Renal pelvis (tissue), 12 donors: ENCODE measurements at places on chromosomes 2 and 18.

DNA sequence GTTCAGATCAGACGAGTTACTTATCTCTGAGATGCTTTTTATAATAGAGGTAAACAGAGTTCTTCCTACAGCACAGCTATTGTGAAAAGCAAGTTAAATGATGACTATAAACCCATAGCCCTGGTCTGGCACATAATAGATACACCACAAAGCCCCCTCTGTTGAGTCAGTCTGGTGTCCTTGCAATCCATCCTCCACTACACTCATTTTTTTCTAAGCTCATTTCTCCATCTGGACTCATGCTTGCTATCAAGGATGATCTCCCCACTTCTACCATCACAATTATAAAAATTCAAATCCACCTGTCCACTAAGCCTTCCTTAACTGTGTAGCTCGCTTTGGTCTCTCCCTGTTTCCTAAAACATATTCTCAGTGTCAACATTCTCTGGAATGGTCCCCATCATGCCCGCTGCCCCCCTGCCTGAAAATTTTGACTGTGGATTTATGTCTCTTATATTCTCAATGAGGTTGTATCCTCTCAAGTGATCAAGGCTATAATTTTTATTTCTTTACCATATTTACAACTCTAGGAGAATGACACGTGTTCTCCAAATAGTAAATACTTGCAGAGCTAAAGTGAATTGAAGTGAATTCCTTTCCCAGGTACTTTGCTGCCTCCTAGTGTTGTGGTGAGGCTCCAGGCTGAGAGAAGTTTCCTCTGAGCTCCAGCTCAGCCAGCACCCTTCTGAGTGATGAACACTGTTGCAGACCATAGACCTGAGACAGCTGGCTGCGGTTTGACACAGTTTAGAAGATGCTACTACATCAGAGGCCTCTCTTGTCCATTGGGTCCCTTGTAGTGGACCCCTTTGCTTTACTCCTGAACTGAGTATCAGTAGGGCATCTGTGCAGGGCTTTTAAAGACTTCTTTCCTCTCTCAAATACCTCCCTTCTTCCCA is 108.7 kb downstream of the DPP10 start:
- DNase-seq: peak; percentile 52

GRCh38 chr2:135948141-135948540 is 37.3 kb downstream of the DARS1 start:
- no peak for DNase-seq

DNA sequence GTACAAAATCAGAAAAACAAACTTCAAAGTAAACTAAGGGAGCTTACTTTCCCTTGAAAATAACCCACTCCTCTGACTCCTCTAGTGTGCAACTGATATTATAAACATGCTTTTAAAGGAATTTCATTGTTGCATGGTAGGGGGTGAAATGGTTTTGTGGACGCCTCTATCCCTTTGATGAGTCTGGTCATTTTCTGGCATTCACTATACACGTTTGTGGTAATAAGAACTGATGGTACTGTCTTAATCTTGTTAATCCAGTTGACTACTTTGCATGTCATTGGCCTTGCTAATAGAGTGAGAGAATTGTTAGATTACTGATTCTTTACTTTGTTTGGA is 2.8 kb downstream of the INSIG2 start:
- DNase-seq: no peak

GRCh38 chr2:111049792-111050640 is 70.7 kb upstream of the BCL2L11 start:
- DNase-seq: peak; percentile 66

DNA sequence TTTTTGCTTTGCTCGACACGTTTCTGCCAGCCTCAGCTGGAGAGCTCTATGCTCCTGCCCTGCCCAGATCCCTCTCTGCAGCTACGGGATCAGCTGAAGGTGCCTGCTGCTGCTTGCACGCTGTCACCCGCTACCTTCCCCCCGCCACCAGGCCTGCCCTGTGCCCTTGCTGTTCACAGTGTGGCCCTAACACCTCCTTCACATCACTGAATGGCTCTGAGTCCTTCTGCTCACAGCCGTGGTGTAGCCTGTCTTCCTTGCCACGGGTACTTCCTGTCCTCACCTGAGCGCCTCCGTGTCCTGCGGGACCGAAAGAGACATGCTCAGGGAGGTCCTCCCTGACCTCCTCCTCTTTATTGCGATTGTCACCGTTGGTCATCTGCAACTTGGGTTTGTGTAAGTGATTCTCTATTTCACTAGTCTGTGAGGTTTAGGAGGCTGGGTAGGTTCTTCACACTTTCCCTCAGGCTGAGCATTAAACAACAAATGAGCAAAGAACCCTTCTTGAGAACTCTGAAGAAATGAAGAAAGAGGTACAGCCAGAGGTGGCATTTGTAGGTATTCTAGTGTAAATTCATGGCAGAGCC is 127.5 kb downstream of the NCK2 start:
- no peak for DNase-seq

- peak; percentile 2 for DNase-seq
Observed at GRCh38 chr2:223674998-223675609, 72.9 kb upstream of the SCG2 start.

DNA sequence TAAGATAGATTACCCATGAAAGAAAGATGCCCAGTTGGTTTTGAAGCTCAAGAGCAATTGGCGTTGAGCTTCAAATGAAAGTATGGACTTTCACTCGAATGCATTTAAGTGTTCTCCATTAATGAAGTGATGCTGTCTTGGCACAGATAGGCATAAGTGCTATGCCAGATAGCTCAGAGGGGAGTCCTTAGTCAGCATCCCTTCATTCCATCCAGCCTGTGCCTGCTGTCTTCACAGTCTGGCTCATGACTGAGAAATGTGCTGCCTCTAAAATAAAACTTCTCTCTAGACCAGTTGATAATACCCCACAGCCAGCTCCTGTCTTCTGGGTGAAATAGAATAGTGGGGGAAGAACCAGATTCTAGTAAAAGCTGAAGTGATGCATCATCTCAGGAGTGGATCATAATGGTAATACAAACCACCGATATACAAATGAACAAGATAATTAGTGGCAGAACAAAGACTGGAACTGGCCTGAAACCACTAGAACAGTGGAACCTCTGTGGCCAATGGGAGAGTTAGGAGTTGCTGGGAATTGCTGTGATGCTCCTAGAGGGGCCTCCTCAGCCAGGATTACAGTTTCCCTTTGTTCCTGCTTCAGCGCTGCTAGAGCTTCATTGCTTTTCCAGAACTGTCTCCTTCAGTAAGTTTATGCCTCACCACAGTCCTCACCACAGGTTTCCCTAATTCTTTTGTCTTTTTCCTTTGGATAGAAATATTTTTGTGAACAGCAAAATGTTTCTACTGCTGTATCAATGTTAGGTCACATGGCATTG is 359.3 kb downstream of the KIAA1328 start:
- no peak for DNase-seq

GRCh38 chr2:231396058-231396821 is 730 bp downstream of the B3GNT7 start:
- DNase-seq: no peak

DNA sequence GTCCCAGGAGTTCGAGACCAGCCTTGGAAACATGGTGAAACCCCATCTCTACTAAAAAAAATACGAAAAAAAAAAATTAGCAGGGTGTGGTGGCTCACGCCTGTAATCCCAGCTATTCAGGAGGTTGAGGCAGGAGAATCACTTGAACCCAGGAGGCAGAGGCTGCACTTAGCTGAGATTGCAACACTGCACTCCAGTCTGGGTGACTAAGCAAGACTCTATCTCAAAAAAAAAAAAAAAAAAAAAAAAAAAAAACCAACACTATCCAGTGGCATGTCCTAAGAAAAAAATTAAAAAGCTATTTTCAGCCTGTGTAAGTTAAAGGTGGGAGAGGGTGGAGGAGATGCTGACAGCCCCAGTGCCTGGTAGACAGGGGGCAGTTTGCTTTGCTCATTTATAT is 32.2 kb upstream of the REL start:
- DNase-seq: no peak

- DNase-seq: peak; percentile 28
Observed at GRCh38 chr2:179410552-179411356, 146.1 kb upstream of the SESTD1 start.

DNA sequence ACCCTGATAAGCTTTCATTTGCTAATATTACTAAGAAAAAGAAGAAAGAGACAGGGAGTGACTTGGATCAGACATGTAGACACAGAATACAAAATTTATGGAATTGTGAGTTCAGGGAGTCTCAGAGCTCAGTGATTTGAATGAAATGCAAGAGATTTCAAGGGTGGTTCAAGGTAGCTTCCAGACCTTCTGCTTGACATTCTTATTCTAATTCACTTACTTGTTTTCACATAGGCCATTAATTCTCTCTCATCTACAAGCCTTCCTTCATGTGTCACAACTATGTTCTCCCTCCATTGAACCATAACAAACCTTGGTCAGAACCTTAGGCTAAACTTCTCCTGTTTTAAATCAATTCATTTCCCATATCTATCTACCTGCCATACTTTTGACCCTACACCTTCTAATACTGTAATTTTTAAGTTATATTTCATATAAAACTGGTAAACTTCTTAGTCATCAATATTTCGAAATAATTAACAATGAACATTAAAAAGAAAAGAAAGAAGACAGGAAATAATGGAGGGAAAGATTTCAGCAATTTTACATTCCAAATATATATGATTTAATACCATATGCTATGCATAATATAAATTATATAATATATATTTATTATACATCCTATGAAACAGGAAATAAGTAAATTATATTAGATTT is 139.2 kb upstream of the PDE1A start:
- no peak for DNase-seq

DNA sequence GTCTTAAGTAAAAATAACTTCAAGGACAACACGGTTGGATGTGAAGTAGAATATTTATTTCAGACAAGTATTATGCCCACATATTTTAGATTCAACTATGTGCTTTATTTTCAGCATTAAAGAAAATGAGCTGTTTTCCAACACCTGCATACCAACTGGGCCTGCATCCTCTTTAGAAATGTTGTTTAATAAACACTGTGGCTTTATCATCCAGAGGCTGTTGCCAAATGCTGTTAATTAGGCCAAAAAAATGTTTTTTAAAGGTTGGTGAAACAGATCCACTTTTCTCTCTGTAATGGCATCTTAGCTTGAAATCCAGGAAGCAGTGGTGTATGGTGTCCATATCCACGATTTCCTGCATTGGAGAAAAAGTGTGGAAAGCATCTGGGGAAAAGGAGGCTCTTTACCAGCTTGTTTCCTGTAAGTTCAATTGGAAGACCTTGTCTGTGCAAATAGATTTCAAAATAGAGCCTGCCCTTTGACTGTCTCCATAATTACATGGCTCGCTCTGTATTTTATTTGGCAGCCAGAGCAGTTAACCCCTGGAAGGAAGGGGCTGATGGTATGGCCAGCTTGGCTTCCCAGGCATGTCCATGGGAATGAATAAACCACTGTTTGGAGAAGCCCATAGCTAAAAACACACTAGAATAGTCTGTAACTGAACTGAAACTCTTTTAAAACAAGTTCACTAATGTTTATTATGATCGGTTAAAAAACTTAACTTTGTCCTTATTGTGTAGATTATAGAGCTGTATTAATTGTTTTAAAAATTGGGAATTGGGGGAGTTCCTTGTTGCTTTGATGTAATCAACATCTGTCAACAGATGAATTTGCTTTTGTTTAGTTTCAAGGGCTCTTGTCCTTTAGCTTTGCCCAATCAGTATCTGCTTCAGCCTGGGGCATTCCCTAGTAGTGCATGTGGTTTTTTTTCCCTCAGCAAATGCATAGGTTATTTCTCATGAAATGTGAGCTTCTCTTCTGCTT is 33.0 kb upstream of the DLX1 start:
- peak; percentile 16 for DNase-seq

DNA sequence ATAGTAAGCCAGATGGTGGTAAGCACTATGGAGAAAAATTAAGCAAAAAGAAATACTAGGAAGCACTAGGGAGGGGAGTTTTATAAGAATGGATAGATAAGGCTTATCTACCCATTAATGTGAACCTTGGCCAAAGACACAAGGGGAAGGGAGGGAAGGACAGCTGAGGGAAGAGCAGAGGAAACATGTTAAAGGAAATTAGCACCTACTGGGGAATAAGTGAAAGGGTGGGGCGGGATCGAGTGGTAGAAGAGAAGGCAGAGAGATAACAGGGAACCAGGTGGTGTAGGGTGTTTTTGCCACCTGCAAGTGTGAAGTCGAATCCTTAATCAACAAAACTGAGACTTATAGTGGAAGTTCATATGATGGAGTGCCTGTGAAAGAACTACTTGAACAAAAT is 1.7 kb downstream of the UNC80 start:
- no peak for DNase-seq

- DNase-seq: no peak
Observed at GRCh38 chr2:157934684-157935377, 58.7 kb upstream of the ACVR1 start.

- DNase-seq: no peak
Observed at GRCh38 chr2:201879996-201880395, 73.7 kb downstream of the CDK15 start.

GRCh38 chr2:88059979-88060906 is 4.7 kb upstream of the KRCC1 start:
- DNase-seq: no peak

DNA sequence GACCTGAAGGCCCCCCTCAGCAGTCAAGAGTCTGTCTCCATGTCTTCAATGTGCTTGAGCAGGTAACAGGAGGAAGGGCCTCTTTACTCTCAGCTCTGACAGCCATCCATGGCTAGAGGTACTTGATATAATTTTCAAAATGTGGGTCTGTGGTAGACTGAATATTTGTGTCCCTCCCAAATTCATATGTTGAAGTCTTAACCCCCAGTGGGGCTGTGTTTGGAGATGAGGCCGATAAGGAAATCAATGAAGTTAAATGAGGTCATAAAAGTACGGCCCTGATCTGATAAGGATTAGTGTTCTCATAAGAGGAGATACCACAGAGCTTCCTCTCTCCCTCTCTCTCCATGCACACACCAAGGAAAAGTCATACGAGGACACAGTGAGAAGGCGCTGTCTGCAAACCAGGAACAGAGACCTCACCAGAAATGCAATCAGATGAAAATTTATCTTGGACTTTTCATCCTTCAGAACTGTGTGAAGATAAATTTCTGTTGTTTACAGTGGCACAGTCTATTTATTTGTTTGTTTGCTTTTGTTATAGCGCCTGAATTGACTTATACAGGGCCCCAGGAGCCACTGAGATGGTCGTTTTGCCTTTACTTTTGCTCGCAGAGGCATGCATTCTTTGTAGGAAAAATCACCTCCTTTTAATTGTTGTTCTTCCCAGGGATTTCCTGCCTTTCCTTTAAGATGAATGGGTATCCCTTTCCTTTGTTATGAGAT is 274.8 kb upstream of the TRIB2 start:
- DNase-seq: no peak

- DNase-seq: no peak
Observed at GRCh38 chr18:995629-996028, 91.0 kb downstream of the ADCYAP1 start.

- no peak for DNase-seq
Observed at GRCh38 chr2:84717302-84717701, 163.6 kb downstream of the TRABD2A start.
